ENCODE measurements at places on chromosomes 2 and 18.
A peak's percentile ranks its signal among the peaks of the same experiment; 100 is the strongest.

DNA sequence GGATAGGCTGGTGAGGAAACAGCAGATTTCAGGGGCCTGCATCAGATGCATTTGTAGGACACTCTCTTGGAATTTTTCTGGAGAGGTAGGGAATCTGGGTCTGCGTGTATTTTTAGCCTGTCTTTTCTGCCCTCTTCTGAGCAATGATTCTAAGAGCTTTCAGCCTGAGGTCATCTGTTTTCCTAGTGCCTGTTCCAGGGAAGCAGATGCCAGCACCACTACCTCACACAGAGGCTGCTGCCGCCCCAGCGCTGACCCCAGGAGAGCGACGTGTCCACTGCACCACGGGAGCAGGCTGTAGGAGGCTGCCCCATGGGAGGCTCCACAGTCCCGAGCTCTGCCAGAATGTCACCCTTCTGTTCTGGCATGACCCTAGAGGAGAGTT, 316.5 kb downstream of the CYP26B1 start:
- DNase-seq, result no peak

DNA sequence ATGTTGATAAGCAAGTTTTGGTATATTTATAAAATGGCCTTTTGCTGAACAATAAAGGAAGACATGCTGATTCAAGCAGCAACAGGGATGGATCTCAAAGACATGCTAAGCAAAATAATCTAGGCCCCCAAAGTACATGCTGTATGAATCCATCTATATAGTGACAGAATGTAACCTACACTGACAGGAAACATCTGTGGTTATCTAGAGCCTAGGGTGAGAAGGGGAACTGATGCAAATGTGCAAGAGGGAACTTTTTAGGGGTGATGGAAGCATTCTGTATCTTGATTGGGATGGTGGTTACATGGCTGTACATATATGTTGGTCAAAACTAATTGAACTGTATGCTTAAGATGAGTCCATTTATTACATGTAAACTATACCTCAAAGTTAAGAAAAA, 24.2 kb downstream of the CNRIP1 start:
- DNase-seq, result no peak

- DNase-seq, result no peak
These were observed 118.6 kb downstream of the INHBB start for GRCh38 chr2:120464448-120464931.

DNA sequence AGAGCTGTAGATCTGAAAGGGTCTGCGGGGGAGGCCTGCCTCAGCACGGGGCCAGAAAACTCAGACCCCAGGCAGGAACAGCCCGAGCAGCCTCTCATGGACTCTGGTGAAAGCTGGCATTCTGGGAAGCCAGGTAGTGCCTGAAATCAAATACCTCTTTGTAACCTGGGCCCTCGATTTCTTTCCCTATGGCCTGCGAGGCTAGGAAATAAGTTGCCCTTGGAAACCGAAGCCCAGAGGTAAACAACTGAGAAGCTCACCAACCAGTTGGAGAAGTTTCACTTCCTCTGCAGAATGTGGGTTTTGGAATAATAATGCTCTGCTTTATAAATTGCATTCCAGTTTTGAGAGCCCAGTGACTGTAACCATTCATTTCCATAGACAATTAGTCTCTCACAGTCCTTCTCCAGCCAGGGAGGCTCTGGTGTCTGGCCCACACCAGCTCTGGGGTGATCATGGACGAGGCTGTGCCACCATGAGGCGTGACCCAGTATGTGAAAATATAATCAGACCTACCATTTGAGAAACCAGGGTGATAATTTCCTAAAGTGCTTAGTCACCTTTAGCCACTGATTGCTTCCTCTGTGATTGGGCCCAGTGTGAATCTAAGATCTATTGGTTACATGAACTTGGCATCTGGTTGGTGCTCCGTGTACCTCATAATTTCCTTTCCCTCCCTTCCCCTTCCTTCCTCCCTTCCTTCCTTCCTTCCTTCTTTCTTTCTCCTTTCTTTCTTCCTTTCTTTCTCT, 133.1 kb upstream of the PELI1 start:
- DNase-seq, result no peak

GRCh38 chr18:79642626-79643025, 37.0 kb upstream of the CTDP1 start:
- DNase-seq, result no peak

- no peak for DNase-seq
These were observed 169.4 kb downstream of the MEIS1 start for GRCh38 chr2:66604326-66604725.

GRCh38 chr2:137842430-137842829, 121.8 kb upstream of the HNMT start:
- DNase-seq, result no peak

DNA sequence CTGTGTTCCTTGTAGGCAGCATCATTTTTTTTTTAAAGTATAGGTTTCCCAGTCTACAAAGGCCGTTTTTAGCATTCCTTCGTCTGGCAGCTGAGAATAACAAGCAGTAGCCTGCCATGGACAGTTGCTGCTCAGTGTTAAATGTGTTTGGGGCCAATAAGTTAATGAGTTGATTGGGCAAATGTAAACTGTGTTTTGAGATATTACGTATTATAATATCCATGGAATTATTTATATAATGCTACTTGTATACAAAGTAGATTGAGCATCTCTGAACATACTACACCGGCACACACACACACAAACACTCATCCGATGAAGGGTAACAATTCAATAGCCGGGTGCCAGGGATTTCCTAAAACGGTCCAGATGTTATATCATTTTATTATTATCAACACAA, 97.2 kb downstream of the IRS1 start:
- peak; percentile 7 for DNase-seq

DNA sequence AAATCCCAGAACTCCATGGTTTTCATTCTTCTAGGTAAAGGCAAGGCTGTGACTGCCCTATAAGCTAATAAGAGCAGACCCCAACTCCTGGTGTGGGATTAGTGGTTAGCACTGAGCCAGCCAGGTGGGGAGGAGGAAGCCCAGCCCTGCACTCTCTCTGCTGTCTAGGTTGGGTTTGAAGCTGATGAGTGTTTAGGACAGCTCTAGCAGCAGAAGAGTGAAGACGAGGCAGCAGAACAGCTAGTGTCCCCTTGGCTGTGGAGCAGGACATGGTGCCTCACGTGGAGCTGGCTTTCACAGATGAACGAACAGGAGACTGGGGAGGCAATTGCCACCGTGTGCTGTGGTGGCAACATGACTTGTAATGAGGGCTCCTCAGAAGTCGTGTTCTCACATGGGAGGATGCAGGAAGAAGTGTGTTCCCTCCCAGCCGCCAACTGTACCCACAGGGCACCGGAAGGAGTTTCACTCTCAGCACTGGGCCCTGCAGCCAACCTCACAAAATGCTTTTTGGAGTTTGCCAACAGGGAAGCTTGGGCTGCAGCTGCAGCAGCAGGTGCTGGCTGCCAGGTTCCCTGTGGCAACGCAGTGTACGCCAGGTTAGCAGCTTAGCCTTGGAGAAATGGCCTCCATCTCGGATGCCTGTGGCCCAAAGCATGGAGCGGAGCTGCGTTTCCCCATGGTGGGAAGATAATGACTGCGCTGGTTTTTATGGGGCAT, 328.2 kb downstream of the SETBP1 start:
- DNase-seq, result no peak

GRCh38 chr2:157486596-157487270, 42.8 kb upstream of the CYTIP start:
- DNase-seq, result no peak

GRCh38 chr2:41856946-41857345, 190.9 kb upstream of the PKDCC start:
- no peak for DNase-seq

GRCh38 chr2:217852555-217853211, 150.1 kb downstream of the TNS1 start:
- no peak for DNase-seq
